HT1080 (cell line): ENCODE measurements at places on chromosomes 2 and 18. TPM values are rescaled to one million over a fixed set of nuclear protein-coding genes. Genes with fewer than 3 reads are reported as not detected.

- DNase-seq: peak; percentile 69
Measured at GRCh38 chr2:161954103-161954502, 119.9 kb downstream of the DPP4 start.

DNA sequence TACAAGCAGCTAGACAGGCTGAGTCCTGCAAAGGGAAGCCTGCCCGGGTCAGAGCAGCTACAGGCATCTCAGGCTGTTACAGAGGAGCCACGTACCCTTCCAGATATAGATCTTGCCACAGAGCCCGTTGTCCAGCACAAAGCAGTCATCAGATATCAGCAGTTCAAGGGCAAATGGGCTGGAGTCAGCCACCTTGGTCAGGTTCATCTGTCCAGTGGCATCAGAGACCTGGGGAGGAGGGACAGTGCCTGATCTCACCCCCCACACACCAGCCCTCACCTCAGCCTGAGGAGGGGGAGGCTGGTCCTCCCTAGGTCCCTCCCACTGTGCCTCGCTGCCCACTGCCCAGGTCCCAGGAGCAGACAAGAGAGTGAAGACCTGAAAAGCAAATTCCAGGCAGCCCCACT is 12.2 kb downstream of the CAPG start:
- no peak for DNase-seq

GRCh38 chr2:55732854-55733253 is 39.2 kb upstream of the PNPT1 start:
- DNase-seq: no peak

The TGFBRAP1 gene
- 31.1 and 37.7 TPM in 2 replicates for total RNA-seq

The KYNU gene
- total RNA-seq: 0.47 and 1.0 TPM in 2 replicates
